ENCODE measurements at places on chromosomes 11 and 22. TPM values are rescaled to one million over a fixed set of nuclear protein-coding genes. Genes with fewer than 3 reads are reported as not detected.

The UPK2 gene
- 0.37 TPM for total RNA-seq

The MUC2 gene
- 0.59 TPM for total RNA-seq

The SAA2 gene
- not detected for total RNA-seq

The SEPTIN3 gene
- total RNA-seq: 1.3 TPM

The ART1 gene
- not detected for total RNA-seq

The PDGFB gene
- 3.6 TPM for total RNA-seq

The MYBPC3 gene
- total RNA-seq: 0.09 TPM

The CARD18 gene
- total RNA-seq: not detected

The DBX1 gene
- total RNA-seq: not detected

The GLB1L3 gene
- total RNA-seq: not detected

The TMEM191C gene
- total RNA-seq: 1.0 TPM

The POU2AF1 gene
- total RNA-seq: not detected

The SUSD2 gene
- total RNA-seq: 56.4 TPM

The SORL1 gene
- total RNA-seq: 1.9 TPM

The MCHR1 gene
- total RNA-seq: not detected
